ENCODE measurements at places on chromosomes 7 and 10. TPM values are rescaled to one million over a fixed set of nuclear protein-coding genes. Genes with fewer than 3 reads are reported as not detected.

CCDC3 gene
- total RNA-seq, result 0.96 TPM

SH2D4B gene
- under 0.01 TPM for total RNA-seq

PAX4 gene
- total RNA-seq, result not detected

ATOH7 gene
- not detected for total RNA-seq

CPA1 gene
- total RNA-seq, result not detected

DPP6 gene
- total RNA-seq, result not detected

TUBAL3 gene
- 0.72 TPM for total RNA-seq

MORN4 gene
- total RNA-seq, result 6.0 TPM

GCK gene
- 0.21 TPM for total RNA-seq

HOXA2 gene
- not detected for total RNA-seq

GDF2 gene
- total RNA-seq, result not detected

PIK3CG gene
- under 0.01 TPM for total RNA-seq

PIP gene
- not detected for total RNA-seq

RAPGEF5 gene
- total RNA-seq, result 7.5 TPM

SYT15B gene
- total RNA-seq, result 0.21 TPM

ANKRD7 gene
- 0.85 TPM for total RNA-seq

STX1A gene
- 6.7 TPM for total RNA-seq

KNDC1 gene
- under 0.01 TPM for total RNA-seq

CYP2C19 gene
- not detected for total RNA-seq

CCDC172 gene
- not detected for total RNA-seq

CYP2E1 gene
- total RNA-seq, result 2.7 TPM

BMPER gene
- 0.48 TPM for total RNA-seq

NCF1 gene
- total RNA-seq, result not detected

HOXA6 gene
- total RNA-seq, result not detected

TEX36 gene
- not detected for total RNA-seq

SLIT1 gene
- not detected for total RNA-seq

AZGP1 gene
- 0.21 TPM for total RNA-seq

SUFU gene
- 0.72 TPM for total RNA-seq

MARVELD1 gene
- total RNA-seq, result 12.6 TPM

DMBT1 gene
- total RNA-seq, result under 0.01 TPM
